ENCODE measurements at places on chromosomes 1 and 21. TPM values are rescaled to one million over a fixed set of nuclear protein-coding genes. Genes with fewer than 3 reads are reported as not detected.

IL19 gene
- not detected for total RNA-seq

SDC3 gene
- 284 TPM for total RNA-seq

LHX8 gene
- total RNA-seq = not detected

HORMAD1 gene
- not detected for total RNA-seq

GSTM5 gene
- total RNA-seq = not detected

ASH1L gene
- total RNA-seq = 47.1 TPM

DVL1 gene
- total RNA-seq = 111 TPM

CFHR5 gene
- not detected for total RNA-seq
